Upper lobe of right lung (tissue), 1 donor: ENCODE measurements at places on chromosomes 3 and 15. TPM values are rescaled to one million over a fixed set of nuclear protein-coding genes. Genes with fewer than 3 reads are reported as not detected.

DNA sequence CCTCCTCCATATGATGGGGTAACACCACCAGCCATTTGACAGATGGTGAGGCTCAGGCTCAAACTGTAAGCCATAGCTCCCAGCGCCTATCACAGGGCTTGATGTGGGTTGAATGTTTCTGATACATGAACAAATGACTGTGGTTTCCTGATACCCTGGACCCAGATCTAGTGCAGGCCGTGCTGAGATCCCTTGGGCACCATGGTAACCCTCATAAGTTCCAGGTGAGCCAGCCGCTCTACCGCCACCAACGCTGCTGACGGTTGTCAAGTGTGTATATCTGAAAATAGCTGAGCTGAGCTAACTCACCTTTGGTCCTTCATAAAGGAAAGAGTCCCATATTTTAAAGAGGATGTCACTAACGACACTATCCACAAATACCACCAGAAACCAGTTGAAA lies 74.5 kb downstream of the TBC1D2B start:
- peaks cover 46% of the 10 kb centered on the region for H3K4me1 ChIP-seq
- no peak overlapping the region for H3K27ac ChIP-seq
- no peaks in the 10 kb centered on the region for H3K27me3 ChIP-seq
- DNase-seq, result no peak
- H3K36me3 ChIP-seq, result peaks cover 94% of the 10 kb centered on the region

SPATA12 gene
- 0.38 TPM for total RNA-seq

NME9 gene
- total RNA-seq, result not detected

- DNase-seq, result peak; percentile 76
- H3K4me3 ChIP-seq, result no peak overlapping the region
- H3K4me1 ChIP-seq, result no peaks in the 10 kb centered on the region
- no peak overlapping the region for H3K27ac ChIP-seq
- no peaks in the 10 kb centered on the region for H3K36me3 ChIP-seq
- no peaks in the 10 kb centered on the region for H3K27me3 ChIP-seq
Observed at GRCh38 chr15:23877502-23878412, 190.7 kb upstream of the NDN start.

- H3K4me1 ChIP-seq, result no peaks in the 10 kb centered on the region
- no peak overlapping the region for H3K27ac ChIP-seq
- H3K27me3 ChIP-seq, result no peaks in the 10 kb centered on the region
Observed at GRCh38 chr3:81216192-81216591, 545.3 kb downstream of the GBE1 start.

- no peaks in the 10 kb centered on the region for H3K36me3 ChIP-seq
- no peak overlapping the region for H3K4me3 ChIP-seq
- no peak overlapping the region for H3K27ac ChIP-seq
- H3K4me1 ChIP-seq, result no peaks in the 10 kb centered on the region
Observed at GRCh38 chr15:94793641-94794040, 562.3 kb downstream of the MCTP2 start.

DNA sequence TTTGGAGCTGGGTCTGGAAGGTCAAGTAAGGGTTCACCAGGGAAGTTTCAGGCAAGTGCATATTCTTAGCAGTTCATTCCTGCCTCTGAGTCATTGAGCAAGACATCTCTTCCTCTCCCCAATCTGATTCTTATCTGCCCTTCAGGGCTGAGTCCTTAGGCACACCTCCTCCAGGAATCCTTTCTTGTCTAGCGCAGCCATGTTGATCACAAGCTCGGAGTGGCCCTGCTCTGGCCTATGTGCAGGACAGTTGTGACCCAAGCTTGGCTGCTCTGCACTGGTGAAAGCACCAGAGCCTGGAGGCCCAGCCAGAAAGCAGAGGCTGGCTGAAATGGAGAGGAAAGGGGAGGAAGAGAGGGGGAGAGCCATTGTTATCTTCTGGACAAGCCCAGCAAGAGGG lies 30.9 kb upstream of the MRPS22 start:
- H3K4me1 ChIP-seq, result no peaks in the 10 kb centered on the region
- peak; percentile 6 for DNase-seq
- no peaks in the 10 kb centered on the region for H3K36me3 ChIP-seq
- H3K27me3 ChIP-seq, result peaks cover 17% of the 10 kb centered on the region
